ENCODE measurements at places on chromosomes 7 and 10.

GRCh38 chr10:100338434-100339036 lies 8.5 kb upstream of the SCD start:
- DNase-seq: peak; percentile 24

DNA sequence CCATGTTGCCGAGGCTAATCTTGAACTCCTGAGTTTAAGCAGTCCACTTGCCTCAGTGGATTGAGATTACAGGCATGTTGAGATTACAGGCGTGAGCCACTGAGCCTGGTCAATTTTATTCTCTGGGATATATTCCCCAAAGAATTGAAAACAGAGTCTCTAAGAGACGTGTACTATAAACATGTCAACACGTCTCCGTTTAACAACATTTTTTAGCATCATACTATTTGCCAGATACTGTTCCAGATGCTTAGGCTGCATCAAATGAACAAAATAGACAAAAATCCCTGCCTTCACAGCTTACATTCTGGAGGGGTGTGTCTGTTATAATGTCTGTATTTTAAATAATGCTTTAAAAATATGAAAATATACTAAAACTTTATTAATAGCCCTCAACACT lies 54.1 kb upstream of the PRKG1 start:
- DNase-seq: peak; percentile 25

GRCh38 chr7:41010418-41010817 lies 692.5 kb downstream of the INHBA start:
- no peak for DNase-seq

DNA sequence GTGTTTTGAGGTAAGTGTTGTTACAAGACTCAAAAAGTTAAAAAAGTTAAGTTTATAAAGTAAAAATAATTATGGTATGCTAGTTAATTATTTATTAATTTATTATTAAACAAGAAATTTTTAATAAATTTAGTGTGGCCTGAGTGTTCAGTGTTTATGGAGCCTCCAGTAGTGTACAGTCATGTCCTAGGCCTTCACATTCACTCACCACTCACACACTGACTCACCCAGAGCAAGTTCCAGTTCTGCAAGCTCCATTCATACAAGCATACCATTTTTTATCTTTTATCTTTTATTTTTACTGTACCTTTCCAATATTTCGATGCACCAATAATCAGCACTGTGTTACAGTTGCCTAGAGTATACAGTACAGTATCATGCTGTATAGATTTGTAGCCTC lies 381.2 kb upstream of the MGMT start:
- no peak for DNase-seq

GRCh38 chr10:122499491-122499941 lies 38.2 kb downstream of the HTRA1 start:
- peak; percentile 38 for DNase-seq

DNA sequence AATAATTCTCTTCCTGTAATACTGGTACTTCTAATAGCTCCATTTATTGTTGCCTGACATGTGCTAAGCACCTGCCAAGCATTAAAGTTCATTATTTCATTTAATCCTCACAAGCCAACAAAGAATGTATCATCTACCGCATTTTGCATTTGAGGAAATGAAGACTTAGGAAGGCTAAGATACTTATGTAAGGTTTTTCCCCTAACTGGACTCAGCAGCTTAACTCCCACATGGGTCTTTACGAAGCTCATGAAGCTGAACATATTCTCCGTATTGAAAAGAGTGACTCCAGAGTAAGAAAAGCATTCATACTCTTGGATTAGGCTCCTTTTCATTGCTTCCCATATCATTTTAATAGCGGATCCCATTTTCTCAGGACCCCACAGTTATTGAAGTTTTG lies 155.7 kb upstream of the TMEM72 start:
- peak; percentile 13 for DNase-seq

- DNase-seq: no peak
Measured at GRCh38 chr7:18189500-18190126, 162.0 kb upstream of the PRPS1L1 start.

GRCh38 chr10:3747248-3747960 lies 37.6 kb downstream of the KLF6 start:
- DNase-seq: no peak

GRCh38 chr10:18955061-18955460 lies 93.5 kb upstream of the MALRD1 start:
- no peak for DNase-seq

- peak; percentile 31 for DNase-seq
Measured at GRCh38 chr7:75962607-75963380, 31.6 kb downstream of the TMEM120A start.

DNA sequence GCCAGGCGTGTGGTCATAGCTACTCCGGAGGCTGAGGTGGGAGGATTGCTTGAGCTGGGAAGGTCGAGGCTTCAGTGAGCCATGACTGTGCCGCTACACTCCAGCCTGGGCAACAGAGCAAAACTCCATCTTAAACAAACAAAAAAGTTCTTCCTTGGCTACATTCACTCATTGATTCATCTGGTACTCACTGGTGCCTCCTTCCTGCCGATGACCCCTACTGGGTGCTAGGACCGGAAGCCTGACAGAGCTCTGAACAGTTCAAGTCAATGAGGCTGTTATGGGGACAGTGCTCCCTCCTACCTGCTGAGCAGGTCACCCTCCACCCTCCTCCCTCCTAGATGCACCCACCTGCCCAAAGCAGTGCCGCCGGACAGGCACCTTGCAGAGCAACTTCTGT lies 4.9 kb downstream of the PCOLCE start:
- no peak for DNase-seq

GRCh38 chr7:113013761-113014449 lies 72.7 kb downstream of the GPR85 start:
- DNase-seq: no peak

DNA sequence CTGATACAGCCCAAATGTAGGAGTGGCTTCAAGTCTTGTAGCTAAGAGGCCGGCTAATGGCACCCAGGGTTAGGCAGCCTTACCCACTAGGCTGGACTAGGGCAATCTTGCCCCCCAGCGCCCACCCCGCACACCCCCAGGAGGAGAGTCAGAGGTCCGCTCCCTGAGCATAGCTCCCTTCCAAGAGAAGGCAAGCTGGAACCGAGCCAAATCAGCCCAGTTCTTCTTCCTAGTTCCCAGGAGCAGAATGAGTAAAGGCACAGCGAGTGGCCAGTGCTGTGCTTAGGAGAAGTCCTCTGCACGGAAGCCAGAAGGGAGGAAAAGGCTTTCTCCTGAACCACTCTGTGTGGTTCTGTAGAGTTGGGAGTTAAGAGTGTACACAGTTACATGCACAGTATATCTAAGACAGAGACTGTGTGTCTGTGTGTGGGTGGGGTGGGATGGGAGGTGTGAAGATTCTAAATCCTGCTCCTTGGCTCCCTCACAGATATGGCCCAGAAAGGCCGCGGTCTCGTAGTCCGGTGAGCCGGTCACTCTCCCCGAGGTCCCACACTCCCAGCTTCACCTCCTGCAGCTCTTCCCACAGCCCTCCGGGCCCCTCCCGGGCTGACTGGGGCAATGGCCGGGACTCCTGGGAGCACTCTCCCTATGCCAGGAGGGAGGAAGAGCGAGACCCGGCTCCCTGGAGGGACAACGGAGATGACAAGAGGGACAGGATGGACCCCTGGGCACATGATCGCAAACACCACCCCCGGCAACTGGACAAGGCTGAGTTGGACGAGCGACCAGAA lies 59.7 kb upstream of the PDCD4 start:
- DNase-seq: no peak

DNA sequence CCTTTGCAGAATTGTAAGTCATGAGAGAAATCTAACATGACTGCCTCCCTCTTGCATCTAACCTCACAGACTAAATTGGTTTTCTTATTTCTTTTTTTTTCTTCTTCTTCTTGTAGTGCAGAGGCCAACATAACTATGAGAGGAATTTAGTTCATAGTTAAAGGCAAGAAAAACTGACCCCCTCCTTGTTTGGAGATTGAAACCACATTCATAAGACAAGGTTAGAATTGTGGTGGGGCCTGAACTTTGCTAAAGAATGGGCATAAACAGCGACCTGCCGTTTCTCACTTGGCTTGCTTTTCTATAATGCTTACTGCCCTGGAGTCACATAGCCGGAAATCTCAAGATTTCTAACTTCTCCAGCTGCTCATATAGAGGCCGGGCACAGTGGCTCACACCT lies 2.4 kb upstream of the POLM start:
- DNase-seq: no peak

GRCh38 chr7:99012722-99013121 lies 131.2 kb downstream of the SMURF1 start:
- no peak for DNase-seq

- no peak for DNase-seq
Measured at GRCh38 chr10:133274751-133275683, 1.7 kb downstream of the ADAM8 start.

Measured in fibroblast of skin of left quadriceps (primary cell).